Activated naive CD8-positive, alpha-beta T cell treated with anti-CD3 and anti-CD28 coated beads, Interleukin-2, amount 50 U/mL, for 16 hours (primary cell): ENCODE measurements at places on chromosomes 11 and 22.

- DNase-seq = no peak
Measured at GRCh38 chr11:66856496-66857233, at the start of gene LRFN4. Gene LRFN4 (plus strand): TSS chr11:66857064. CDS start chr11:66857745, 681 bp downstream.

DNA sequence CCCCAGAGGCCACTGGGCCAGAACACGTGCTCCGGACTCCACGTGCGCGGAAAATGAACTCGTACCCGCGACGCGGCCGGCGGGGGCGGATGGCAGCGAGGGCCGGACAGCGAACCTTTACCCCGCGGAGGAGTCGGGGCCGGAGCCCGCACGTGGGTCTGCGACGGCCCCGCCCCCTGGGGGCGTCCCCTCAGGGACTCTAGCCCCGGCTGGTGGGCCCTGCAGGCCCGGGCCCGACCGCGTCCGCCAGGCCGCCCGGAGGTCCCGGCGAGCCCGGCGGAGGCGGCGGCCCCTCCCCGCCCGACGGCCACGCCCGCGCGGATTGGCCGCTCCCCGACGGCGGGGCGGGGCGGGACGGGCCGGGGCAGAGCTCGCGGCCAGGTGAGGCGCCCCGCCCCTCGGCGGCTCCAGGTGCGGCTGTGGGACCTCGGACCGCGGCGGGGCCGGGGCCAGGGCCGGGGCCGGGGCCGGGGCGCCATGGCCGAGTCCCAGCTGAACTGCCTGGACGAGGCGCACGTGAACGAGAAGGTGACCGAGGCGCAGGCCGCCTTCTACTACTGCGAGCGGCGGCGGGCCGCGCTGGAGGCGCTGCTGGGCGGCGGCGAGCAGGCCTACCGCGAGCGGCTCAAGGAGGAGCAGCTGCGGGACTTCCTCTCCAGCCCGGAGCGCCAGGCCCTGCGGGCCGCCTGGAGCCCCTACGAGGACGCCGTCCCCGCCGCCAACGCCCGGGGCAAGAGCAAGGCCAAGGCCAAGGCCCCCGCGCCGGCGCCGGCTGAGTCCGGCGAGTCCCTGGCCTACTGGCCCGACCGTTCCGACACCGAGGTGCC lies at the start of gene FAM83F:
TSS of gene FAM83F (plus strand) at position 389 of the 827 bp plus-strand sequence. CDS start at position 478, 89 bp downstream.
- peak; percentile 19 for DNase-seq

DNA sequence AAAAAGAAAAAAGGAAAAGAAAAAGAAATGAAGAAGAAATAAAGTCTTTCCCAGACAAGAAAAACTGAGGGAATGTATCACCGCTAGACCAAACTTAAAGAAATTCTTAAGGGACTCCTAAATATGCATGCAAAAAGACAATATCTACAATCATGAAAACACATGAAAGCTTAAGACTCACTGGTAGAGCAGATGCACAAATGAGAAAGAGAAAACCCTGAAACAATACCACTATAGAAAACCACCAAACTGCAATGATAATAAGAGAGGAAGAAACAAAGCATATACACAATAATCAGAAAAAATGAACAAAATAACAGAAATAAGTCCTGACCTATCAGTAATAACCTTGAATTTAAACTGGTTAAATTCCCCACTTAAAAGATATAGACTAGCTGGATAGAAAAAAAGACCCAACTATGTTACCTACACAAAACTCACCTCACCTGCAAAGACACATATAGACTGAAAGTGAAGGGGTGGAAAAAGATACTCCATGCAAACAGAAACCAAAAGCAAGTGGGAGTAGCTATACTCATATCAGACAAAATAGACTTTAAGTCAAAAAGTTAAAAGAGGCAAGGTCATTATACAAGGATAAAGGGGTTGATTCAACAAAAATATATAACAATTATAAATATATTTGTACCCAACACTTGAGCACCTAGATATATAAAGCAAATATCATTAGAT lies 61.3 kb upstream of the NARS2 start:
- DNase-seq = no peak

DNA sequence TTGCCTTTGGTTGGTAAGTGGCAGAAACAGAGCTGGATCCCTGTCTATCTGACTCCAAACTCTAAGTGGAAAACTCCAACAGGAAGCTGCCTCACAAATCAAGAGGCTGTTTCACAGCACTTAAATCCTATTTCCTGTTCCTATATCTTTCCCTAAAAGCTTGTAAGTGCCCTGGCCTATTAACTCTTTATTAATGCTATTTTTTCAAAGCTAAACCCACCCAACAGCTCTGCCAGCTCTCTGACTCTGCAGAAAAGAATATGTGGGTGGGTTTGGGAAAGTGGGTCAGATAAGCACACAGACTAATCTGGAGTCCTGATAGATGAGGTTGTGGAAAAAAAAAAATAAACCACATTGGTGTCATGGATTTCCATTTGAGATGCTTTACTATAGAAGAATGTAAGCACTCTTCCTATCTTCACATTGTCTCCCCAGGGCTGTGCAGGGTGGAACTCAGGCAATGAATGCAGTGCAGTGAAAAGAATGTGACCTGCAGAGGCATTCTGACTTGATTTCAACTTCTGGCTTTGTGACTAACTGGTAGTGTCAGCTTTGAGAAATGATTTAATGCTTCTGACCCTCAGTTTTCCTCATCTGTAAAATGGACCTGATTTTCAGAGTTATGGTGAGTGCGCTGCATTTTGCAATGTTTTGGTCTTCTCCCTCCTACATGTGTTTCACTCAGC lies 125.6 kb downstream of the AASDHPPT start:
- DNase-seq = no peak

- no peak for DNase-seq
Measured at GRCh38 chr11:105861225-105861624, 160.8 kb downstream of the MSANTD4 start.

- DNase-seq = no peak
Measured at GRCh38 chr22:29773233-29773632, 6.1 kb downstream of the UQCR10 start.

- no peak for DNase-seq
Measured at GRCh38 chr11:61168042-61168688, 6.9 kb upstream of the VPS37C start.

- DNase-seq = no peak
Measured at GRCh38 chr11:45147891-45148675, 1.6 kb downstream of the PRDM11 start.

DNA sequence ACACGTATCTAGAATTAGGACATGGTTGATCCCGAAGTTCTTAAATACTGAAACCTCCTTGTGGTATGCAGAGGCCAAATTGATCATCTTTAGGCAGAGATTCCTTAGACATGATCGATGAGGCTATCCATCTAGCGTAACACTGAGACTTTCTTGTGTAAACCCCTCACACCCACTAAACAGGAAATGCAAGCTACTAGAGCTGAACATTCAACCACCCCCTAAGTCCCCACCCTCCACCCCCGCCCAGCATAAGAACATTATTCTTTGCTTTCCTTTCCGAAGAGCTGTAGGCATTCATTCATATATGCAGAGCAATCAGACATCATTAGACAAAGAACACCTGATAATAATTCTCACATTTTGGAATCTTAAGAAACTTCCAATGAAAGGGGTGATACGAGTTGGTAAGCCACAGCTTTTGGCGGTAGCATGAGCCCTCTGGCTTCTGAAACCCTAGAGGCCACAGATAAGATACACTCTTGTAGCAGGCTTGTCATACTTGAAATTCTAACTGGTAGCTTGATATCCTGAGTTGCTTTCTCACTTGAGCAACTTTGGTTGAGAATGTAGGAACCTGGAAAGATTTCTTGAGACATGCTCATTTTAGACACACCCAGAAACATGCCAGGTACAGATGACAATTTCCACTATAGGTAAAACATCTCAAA lies 42.2 kb downstream of the FLI1 start:
- DNase-seq = no peak

DNA sequence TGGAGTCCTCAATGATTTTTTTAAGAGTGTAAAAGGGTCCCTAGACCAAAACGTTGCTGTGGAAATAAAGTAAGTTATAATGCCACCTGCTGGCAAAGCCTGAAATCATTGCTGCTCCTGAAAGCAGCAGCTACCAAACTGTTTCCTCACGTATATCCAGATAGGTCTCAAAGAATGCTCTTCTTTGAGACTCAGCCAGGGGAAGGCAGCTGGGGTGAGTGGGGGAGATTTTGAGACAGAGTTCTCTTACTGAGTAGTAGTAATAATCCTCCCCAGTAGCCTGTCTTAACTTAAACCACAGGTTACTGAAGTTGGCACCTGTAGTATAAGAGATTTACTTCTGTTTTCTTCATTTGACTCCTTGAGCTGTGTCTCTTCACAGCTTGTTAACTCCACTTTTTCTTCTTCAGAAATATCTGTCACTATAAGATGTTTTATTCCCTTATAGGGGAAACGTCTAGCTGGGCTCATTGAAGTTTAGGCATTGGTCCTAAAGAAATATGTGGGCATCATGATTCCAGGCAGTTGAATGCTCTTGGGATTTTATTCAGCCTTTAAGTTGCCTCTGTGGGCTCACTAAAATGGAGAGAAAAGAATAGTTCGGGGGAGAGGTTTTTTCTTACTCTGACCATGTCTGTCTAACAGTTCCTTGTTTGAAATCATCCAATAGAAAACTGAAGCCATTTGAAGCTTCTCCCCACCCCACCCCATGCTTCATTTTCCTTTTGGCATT lies 77.9 kb downstream of the BTBD10 start:
- DNase-seq = no peak

GRCh38 chr11:122633219-122633829 lies 22.2 kb upstream of the UBASH3B start:
- DNase-seq = no peak

- no peak for DNase-seq
Measured at GRCh38 chr22:43364169-43364435, 20.9 kb upstream of the SCUBE1 start.

DNA sequence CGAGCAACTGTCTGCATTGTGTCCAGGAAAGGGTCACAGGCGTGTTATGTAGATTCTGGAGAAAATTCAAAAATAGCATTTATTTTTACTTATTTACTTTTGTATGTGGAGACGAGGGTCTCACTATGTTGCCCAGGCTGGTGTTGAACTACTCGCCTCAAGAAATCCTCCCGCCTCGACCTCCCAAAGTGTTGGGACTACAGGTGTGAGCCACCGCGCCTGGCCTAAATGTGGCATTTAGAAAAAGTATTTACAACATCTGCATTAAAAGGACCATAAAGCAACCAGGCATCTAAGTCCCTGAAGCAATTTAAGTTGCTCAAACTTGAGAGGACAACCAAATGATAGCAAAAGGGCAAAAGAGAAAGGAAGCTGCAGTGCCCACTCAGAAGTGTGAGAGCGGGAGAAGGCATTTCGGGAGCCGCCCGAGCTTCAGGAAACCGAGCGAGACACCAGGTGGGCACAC lies 595 bp downstream of the TRIM66 start:
- no peak for DNase-seq

DNA sequence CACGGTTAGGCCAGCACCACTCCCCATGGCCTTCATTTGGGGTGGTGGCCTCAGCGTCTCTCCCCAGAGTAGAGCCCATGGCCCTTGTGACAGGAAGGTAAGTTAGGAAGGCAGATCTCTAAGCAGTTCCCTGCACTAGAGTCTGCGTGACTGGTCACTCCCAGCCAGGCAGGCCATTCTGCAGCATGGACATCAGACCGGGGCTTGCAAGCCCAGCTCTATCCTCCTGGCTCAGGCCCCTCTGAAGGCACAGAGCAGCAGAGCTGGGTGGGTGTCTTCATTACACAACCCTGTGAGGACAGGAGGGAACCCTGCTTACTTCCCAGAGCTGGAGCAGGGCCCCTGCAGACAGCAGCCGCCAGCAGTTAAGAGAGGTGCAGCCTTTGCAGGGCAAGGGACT lies 77.3 kb downstream of the PIWIL3 start:
- no peak for DNase-seq
